Lung (tissue), 17 donors: ENCODE measurements at places on chromosomes 7 and 10.

GRCh38 chr7:42407021-42407710 lies 170.2 kb upstream of the GLI3 start:
- no peaks in the 10 kb centered on the region for H3K36me3 ChIP-seq
- DNase-seq: no peak
- H3K27ac ChIP-seq: no peak overlapping the region
- no peaks in the 10 kb centered on the region for H3K4me1 ChIP-seq
- no peak overlapping the region for H3K4me3 ChIP-seq
- no peaks in the 10 kb centered on the region for H3K27me3 ChIP-seq

- H3K4me1 ChIP-seq: no peaks in the 10 kb centered on the region
- H3K27ac ChIP-seq: no peak overlapping the region
- no peak for DNase-seq
- no peak overlapping the region for H3K4me3 ChIP-seq
- H3K27me3 ChIP-seq: no peaks in the 10 kb centered on the region
These were observed 25.1 kb upstream of the GHITM start for GRCh38 chr10:84114088-84114667.

- H3K27ac ChIP-seq: no peak overlapping the region
- no peak overlapping the region for H3K4me3 ChIP-seq
These were observed 154.0 kb downstream of the TMEM26 start for GRCh38 chr10:61299156-61299555.

DNA sequence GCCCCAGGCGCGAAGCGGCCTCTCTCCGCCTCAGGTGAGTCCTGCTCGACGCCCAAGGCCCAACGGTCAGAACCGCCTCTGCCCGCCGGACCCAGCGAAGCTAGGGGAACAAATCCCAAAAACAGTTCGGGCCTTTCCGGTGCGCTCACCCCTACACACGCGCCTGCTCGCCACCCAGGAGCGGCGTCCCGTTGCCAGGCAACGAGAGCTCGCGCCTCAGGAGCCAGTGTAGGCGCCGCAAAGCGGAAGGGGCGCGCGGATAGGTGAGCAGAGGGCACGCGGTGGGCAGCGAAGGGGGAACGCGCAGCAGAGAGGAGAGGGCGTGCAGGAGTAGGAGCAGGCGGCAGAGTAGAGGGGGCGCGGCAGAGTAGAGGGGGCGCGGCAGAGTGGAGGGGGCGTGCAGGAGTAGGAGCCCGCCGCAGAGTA lies at the start of the genes DYDC1 and DYDC2:
Gene DYDC1 (minus strand): TSS at position 193 of the 426 bp plus-strand sequence. CDS start 4,154 bp downstream, outside the sequence.
Gene DYDC2 (plus strand): TSS at position 219 of the 426 bp plus-strand sequence. CDS start 5,663 bp downstream, outside the sequence.
- H3K4me1 ChIP-seq: peaks cover 8% of the 10 kb centered on the region
- no peak within 1 kb of the TSS for H3K27ac ChIP-seq
- peaks cover 3% of the 10 kb centered on the region for H3K27me3 ChIP-seq

DNA sequence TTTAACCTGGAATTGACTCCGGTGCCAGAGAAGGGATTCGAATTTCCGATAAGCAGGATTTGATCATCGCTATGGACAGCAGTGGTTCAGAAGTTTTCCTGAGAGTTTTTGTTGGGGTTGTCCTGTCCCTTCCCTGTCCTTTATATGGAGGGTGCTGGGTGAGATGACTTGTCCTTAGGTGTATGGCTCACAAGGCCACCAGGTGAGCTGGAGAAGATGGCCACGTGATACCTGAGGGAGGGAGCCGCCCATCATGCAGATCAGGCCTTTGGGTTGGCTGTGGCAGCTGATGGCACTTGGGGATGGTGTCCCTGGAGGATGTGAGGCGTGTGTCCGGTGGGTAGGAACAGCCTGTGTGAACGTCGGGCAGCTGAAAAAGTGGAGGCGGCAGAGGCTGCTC lies 187.7 kb downstream of the PTPN20 start:
- DNase-seq: no peak
- no peak overlapping the region for H3K4me3 ChIP-seq
- peaks cover 11% of the 10 kb centered on the region for H3K4me1 ChIP-seq
- no peaks in the 10 kb centered on the region for H3K27me3 ChIP-seq
